Left hindlimb (tissue), 1 donor: ENCODE measurements at places on chromosomes 12 and 14.
A peak's percentile ranks its signal among the peaks of the same experiment; 100 is the strongest.

DNA sequence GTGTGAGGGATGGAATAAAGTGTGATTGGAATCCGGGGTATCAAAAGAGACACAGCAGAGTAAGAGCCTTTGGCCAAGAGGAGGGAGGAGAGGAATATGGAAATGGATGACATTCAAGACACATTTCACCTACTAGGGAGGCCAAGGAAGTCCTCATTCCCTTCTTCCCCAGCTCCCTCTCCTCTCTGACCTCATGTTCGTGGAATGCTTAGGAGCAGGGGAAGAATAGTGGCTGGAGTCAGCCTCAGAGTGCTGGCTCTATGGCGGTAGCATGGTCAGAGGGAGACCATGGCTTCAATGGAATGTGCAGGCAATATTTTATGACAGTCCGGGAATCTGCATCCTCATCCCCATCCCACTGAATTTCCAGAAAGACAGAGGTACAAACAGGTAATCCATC, 196.6 kb downstream of the EGLN3 start:
- DNase-seq = no peak

- DNase-seq = peak; percentile 49
Measured at GRCh38 chr14:20632831-20633691, 8.4 kb downstream of the OR6S1 start.

GRCh38 chr14:61511558-61511948, 183.8 kb upstream of the HIF1A start:
- DNase-seq = no peak

DNA sequence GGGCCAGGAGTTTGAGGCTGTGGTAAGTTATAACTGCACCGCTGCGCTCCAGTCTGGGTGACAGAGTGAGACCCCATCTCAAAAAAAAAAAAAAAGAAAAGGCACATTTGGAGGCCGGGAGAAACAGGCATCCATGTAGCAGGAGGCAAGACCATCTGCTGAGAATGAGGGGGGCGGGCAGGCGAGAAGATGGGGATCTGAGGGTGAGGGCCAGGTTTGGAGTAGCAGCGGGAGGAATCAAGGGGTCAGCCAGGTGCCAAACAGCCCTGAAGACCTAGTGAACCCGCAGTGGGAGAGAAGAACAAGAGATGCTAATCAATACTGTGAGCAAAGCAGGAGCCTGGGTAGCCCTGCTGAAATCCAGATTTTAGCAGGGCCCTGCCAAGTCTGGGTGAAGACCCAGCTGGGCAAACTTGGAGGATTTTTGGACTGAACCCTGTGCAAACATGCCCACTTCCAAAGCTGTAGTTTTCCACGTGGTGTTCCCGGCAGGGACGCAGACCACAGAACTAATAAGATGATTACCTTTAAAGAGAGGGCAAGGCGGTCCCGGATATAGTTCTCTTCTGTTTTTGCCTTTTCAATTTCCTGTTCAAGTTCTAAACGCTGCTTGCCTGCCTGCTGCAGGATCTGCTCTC, 61.0 kb downstream of the NIN start:
- peak; percentile 73 for DNase-seq

DNA sequence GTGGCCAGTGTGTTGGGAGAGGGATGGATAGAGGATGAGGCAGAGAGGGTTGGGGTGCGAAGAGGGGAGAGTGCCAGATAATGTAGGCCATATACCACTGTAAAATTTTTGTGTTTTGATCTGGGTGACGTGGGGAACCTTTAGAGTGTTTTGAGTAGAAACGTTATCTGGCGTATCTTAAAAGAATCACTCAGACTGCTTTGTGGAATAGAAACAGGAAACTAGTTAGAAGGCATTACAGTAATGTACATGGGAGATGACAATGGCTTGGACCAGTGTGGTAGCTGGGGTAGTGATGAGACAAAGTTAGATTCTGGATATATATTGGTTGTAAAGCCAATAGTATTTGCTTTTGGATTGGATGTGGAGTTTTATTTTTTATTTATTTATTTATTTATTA, 20.6 kb downstream of the ATF1 start:
- DNase-seq = no peak

DNA sequence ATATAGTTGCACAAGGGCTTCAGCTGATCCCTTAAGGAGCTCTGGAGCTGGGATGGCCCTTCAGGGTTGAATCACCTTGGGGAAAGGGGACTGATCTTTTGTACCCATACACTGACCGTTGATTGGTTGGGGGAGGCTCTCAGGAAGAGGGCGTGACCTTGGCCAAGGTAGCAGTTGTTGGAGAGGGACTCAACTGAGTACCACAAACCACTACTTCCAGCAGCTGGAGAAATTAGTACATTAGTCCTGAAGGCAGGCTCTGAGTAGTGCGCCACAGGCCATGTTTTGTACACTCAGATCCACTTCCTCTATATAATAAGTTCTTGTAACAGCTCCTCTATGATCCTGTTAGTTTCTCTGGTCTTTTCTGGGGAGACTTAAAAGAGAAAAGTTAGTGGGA, 317.6 kb downstream of the CCDC91 start:
- no peak for DNase-seq

GRCh38 chr12:107778383-107779025, 4.0 kb downstream of the ASCL4 start:
- no peak for DNase-seq

DNA sequence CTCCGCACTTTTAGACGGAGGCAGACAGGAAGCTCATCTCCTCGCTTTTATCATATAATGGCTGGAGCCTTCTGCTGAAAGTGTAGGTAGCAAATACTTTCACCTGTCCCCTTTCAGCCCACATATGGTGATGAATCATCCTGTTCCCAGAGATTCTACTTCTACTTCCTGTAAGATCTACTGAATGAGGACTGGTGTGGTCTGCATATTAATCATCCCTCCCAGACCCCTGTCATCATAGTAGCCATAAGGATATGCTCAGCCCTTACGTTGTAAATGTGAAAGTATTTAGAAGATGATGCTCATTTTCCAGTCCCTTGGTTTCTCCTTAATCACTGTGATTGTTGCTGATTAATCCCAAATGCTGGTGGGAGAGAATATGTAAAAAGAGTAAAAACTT, 268.2 kb upstream of the GRIP1 start:
- DNase-seq = no peak

DNA sequence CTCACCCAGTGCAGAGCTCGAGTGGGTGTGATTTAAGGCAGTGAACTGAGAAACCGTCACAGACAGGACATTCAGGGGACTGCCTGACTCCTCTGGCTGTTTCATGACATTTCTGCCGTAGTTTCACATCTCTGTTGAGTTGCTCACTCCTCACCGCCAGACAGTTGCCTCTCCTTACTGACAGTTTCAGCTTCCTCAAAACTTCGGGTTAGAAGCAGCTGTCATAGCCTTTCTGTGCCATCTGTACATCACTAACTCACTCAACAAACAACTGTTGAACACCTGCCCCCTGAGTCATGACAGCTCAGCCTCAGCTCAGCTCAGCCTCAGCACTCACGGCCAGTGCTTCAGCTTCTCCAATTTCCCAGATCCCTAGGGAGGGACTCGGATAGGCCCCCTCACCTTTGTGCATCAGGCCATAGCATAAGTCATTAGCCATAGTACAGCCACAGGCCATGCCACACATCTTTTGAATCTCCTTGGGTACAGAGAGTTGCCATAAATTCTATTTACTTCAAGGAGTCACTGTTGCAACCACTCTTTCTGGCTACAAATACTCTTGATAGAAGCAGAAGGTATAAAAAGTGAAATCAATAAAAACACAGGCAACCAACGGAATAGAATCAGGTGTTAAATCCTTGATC, 6.2 kb upstream of the SLC15A4 start:
- no peak for DNase-seq

GRCh38 chr12:92535961-92536360, 166.8 kb upstream of the PLEKHG7 start:
- no peak for DNase-seq

- no peak for DNase-seq
Measured at GRCh38 chr12:94706250-94706661, 55.9 kb upstream of the TMCC3 start.

DNA sequence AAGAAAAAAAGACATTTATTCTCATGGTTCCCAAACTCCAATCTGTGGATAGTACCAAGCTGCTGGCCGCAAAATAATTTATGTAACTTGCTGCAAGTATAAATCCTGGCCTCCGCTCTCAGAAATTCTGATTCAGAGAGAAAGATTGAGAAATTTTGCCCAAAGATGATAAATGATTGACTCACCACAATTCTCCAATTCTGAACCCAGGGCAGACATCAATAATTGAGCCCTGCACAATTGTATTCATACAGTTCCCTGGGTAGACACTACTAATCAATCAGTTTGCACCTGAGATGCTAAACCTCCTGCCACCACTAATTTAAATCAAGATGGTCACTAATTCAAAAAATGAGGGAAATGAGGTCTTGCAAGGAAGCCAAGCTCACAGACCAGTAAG, 38.2 kb downstream of the TRPV4 start:
- no peak for DNase-seq

DNA sequence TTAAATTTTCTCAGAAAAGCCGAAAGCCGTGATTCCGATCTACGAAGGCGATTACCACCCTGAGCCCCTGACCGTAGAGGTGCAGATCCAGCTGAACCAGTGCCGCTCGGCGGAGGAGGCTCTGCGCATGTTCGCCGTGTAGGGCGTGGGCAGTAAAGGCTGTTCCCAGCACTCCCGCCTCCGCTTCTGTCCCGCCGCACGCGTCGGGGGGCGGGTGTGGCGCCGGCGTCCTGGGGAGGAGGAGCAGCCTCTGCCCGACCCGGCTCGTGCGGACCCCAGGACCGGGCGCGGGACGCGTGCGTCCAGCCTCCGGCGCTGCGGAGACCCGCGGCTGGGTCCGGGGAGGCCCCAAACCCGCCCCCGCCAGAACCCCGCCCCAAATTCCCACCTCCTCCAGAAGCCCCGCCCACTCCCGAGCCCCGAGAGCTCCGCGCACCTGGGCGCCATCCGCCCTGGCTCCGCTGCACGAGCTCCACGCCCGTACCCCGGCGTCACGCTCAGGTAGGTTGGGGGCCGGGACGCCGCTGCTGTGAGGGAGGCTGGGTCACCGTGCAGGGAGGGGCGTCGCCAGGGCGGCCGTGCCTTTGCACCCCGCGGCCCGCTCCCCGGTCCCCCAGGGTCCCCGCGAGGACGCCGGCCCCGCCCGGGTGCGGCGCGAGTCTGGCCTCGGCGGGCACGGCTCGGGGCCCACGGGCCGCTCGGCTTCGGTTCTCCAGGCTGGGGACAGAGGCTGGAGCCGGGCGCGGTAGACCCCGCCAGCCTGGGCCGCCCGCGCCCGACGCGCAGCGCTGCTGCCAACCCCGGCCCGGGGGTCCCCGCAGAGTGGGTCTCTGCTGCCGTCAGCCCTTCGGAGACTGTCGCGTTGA, at the start of gene B3GNT4:
B3GNT4 (plus strand) TSS at position 409 of the 866 bp plus-strand sequence. CDS start 910 bp downstream, outside the sequence.
- no peak for DNase-seq

DNA sequence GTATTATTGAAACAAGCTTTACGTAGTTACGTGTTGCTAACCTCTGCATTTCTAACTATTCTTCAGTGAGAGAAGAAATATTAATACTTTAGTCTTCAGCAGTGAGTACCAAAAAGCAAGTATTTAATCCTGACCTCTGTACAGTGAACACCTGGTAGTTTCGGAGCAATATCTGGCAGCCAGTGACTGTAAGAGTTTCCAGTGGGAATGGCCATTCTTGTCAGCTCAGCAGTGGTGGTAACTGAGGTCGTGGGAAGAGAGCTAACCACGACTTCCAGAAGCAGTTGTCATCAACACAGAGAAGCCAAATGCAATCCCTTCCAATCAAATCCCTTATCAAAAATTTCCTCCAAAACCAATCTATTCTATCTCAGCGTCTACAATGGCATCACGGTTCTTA, 1500.2 kb upstream of the FLRT2 start:
- no peak for DNase-seq

GRCh38 chr12:92370828-92371227, 225.2 kb upstream of the BTG1 start:
- no peak for DNase-seq

- DNase-seq = no peak
Measured at GRCh38 chr12:5099591-5099990, 55.9 kb downstream of the KCNA5 start.

GRCh38 chr12:119229837-119230236, 51.1 kb downstream of the HSPB8 start:
- DNase-seq = no peak

DNA sequence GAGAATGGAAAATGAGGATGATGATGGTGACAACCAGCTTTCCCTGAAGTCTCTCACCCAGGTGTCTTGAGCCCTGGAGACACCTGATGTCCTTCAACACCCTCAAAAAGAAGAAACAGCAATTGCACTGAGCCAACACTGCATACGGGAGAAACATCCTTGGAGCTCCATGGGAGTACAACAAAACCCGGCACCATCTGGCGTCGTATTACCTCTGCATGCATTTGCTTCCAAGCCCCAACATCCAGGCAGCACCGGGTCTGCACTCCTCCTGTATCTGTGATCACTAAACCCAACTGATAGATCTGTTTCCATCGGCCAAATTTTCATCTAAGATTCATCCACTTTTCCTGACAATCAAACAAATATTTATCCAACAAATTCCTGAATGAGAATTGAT, 249.9 kb downstream of the DPF3 start:
- DNase-seq = no peak

- no peak for DNase-seq
Measured at GRCh38 chr12:81332054-81332453, 254.2 kb downstream of the ACSS3 start.

- peak; percentile 80 for DNase-seq
Measured at GRCh38 chr12:57772429-57773322, at the start of gene EEF1AKMT3. TSS of gene EEF1AKMT3 (plus strand) at chr12:57772614. CDS start at chr12:57772725, 111 bp downstream.

DNA sequence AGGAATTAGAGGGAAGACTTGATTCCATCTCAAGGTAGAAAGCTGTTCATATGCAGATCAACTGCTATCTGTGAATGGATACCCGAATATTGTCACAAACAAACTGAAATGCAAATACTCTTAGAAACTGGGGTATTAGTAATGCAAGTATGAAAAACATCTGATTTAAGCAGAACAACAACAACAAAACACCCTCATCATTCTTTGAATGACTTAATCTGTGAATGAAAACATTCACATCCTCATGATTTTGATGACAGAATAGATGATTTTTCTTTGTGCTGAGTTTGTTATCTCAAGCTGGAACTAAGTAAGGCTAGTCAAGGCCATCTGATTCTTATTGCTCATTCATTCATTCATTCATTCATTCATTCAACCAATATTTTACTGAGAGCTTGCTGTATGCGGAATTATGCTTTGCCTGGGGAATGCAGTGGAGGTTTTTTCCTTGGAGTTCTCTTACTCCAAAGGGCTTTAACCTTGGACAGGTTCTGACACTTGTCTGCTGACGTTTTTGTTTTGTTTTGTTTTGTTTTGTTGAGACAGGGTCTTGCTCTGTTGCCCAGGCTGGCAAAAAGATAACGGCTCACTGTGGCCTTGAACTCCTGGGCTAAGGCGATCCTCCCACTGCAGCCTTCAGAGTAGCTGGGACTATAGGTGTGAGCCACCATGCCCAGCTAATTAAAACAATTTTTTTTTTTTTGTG, 23.3 kb downstream of the OR10G3 start:
- no peak for DNase-seq

DNA sequence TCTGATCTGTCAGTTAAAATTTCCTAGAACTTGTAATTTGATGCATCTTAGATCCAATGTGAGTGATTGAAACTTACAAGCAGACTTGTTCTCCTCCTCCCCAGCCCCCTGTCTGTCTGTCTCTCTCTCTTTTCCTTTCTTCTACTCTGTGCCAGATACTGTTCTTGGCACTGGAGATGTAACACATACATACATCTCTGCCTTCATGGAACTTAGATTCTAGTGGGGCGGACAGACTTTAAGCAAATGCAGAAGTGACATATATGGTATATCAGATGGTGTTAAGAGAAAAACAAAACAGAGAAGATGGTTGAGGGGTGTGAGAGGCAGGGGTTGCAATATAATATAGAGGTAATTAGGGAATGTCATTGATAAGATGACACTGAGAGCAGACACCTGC, 6.6 kb downstream of the CHST11 start:
- DNase-seq = no peak

GRCh38 chr14:23258256-23258655, 20.5 kb downstream of the RNF212B start:
- no peak for DNase-seq
